ENCODE measurements at places on chromosomes 2 and 18. TPM values are rescaled to one million over a fixed set of nuclear protein-coding genes. Genes with fewer than 3 reads are reported as not detected.

PTPRN gene
- not detected for total RNA-seq

IRS1 gene
- total RNA-seq = under 0.01 TPM

CD302 gene
- 5.7 TPM for total RNA-seq

TMEM182 gene
- 0.44 TPM for total RNA-seq

SKA1 gene
- 1.4 TPM for total RNA-seq

CD8B2 gene
- total RNA-seq = not detected

IL1F10 gene
- total RNA-seq = not detected

GRCh38 chr2:43159797-43160196 lies 66.6 kb downstream of the ZFP36L2 start:
- no peak for DNase-seq

DNA sequence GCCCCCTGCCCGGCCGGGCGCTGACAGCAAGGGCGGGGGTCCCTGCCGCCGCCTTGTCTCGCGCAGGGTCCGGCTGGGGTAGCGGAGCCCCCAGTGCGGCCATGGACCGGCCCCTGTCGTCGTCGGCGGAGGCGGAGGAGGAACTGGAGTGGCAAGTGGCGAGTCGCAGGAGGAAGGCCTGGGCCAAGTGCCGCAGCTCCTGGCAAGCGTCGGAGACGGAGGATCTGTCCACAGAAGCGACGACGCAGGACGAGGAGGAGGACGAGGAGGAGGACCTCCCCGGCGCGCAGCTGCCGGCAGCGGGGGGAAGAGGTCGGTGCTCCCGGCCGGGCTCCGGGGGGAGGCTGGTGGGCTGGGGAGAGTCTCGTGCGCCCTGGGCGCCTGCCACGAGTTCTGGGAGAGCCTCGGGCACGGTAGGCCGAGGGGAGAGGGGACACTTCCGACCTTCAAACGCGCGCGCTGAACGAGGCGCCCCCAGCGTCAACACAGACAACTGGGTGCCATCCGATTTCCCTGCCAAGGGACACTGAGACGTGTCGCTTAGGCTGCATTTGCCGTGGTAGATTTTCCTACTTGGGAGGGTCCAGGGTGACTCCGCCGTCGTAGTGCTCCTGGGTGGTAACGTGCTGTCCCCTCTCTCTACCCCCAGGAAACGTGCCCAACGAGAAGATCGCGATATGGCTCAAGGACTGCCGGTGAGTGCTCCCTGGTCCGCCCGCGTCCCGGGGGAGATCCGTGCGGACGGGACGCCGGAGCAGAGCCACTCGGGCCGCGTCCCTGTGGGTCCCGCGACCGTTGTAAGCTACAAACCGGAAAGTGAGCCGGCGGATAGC lies 652 bp downstream of the ITPRID2 start:
- peak; percentile 66 for DNase-seq

GRCh38 chr2:45172760-45173392 lies 163.6 kb upstream of the SIX2 start:
- DNase-seq = no peak

- no peak for DNase-seq
Observed at GRCh38 chr2:78465707-78466106, 559.8 kb upstream of the REG3G start.

DNA sequence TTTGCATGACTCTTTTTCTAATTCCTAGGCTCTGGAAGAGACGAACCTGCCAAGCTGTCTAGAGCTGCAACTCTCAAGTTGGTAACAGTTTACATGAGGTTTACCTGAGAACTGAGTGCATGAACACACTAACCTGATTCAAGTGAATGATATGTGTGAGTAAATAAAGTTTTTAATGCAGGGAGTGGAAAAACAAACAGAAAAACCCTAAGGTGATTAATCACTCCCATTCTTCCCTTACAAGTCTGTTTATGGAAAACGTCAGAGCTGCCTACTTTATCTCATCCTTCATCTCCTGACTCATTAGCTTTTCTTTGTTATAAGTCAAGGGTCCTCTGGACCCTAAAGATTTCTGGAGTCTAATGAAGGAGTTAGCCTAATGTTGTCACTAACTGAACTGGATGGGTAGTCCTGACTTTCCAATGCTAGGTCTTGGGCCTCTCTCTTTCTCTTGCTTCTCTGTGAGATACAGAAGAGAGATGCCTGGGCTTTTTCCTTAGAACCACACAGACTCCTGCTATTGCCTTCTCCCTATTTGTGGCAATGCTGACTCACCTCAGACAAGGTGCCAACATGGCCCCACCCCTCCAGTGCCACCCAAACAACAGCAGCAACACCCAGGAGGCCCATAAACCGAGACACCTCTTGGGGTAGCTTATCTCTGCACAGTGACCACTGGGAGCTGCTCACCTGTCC lies 952.4 kb downstream of the EPHA4 start:
- DNase-seq = no peak

GRCh38 chr2:162826921-162827320 lies 11.6 kb downstream of the KCNH7 start:
- no peak for DNase-seq

- DNase-seq = no peak
Observed at GRCh38 chr2:169291517-169291916, 70.8 kb downstream of the LRP2 start.

DNA sequence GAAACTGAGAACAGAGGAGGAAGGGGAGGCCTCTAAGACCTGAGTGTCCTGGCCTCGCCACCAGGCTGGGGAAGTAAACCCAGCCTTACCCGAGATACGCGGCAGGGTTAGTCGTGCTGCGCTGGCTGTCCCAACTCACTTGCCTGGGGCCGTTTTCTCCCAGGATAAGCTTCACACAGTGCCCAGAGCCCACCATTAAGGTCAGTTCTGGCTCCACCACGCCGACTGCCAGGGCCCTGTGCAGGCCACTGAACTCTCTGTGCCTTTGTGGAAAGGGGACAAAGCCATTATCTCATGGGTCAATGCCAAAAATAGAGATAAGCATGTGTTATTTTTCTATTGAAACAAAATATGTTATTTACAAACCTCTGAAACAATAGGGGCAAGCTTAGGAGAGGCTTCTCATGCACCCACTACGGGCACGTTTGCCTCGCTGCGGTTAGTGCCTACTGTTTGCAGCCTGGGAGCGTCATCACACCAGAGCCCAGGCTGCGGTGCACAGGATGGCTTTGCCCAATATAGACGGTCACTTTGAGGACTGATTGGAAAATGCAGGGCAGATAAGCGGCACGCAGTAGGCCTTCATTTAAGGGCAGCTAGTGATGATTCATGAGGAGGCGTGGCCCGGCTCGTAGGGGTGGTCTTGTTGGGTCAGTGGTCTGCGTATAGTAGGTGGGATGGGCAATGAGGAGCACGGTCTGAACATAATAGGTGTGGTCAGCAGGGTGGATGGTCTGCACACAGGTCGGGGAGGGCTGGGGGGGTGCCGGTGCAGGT lies 242.1 kb downstream of the GLI2 start:
- DNase-seq = no peak

DNA sequence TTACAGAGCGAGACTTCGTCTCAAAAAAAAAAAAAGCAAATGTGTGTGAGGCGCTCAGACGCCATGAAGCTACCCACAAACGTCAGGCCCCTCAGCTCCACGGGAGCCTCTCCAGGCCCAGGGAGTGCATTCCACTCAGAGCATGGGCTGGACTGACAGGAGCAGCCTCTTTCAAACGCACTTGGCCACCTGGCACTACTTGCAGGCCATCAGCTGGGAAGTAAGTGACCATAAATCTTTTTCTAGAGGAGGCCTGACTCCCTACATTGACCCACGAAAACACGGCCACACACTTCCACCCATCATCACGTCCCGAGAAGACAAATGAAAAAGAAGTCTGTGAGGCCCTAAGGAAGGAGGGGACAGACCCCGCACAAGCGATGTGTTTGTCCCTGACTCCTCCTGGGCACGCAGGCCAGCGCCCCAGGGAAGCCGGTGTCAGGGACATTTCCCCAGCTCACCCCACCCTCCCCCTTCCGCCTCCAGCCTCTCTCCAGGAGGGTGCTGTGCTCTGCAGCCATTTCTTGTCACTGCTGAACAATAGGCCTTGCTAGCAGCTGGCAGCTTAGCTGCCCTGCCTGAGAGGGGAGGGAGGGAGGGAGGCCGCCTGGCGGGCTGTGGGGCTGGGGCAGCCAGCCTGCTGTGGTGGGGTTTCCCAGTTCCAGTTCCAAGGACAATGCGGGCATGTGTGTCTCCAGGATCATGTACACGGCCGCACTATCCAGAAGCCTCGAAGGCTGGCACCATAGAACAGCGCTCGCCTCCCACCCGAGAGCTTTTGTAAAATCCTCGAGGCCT lies 26.6 kb downstream of the SERTAD2 start:
- DNase-seq = peak; percentile 32

DNA sequence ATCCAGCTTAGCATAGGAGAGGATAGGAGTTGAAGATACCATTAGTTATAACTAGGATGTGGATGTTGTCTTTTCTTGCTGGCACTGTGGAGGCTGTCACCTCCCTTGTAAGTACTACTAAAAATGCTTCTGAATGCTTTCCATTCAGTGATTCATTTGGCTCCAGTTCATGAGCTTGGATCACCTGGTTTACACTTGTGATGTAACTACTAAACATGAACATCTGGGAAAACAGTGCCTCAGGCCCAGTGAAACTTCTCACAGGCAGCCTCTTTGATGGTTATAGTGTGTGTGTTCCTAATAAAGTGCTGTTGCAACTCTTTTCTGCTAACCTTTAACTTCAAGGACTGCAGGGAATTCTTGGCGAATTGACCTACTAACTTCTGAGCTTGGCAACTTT lies 13.0 kb upstream of the SLC9A2 start:
- DNase-seq = no peak

GRCh38 chr2:136310005-136310495 lies 192.1 kb upstream of the CXCR4 start:
- DNase-seq = no peak

DNA sequence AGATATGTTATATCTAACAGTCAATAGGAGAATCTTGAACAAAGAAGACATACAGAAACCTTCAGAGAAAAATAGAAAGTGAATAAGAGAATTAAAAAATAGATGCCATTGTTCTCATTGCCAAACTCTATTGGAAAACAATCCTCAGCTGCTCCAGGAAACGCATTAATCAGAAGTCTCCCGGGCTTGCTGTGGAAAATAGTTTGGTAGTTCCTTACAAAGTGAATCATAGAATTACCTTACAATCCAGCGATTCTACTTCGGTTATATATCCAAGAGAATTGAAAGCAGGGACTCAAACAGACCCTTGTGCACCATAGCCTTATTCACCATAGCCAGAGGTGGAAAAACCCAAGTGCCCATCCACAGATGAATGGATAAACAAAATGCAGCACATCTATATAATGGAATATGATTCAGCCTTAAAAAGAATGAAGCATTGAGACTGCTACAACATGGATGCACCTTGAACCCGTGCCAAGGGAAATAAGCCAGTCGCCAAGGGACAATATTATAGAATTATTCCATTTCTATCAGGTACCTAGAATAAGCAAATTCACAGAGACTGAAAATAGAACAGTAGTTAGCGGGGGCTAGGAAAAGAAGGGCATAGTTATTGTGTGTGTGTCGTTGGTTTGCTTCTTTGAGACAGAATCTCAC lies 21.9 kb upstream of the CHRNA1 start:
- DNase-seq = peak; percentile 75

DNA sequence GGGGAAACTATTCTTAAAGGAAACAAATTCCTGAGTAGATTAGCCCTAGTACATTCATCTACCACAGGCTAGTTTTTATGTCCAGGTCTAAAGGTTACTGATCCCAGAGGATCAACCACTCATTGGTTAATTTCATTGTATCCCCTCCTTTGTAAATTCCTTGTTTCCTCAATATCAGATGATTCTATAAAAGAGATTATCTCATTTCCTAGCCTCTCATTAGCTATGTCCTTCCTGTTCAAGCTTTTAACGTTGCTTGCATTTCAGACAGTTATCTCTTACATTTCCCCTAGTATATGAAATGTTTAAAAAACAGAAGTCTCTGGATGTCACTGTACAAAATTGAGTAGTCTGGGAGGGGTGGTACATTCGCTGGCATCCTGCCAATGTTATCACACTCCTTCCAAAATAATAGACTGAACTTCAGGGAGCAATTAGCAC lies 24.2 kb upstream of the ARMC9 start:
- DNase-seq = peak; percentile 54
